ENCODE measurements at places on chromosomes 1 and 21.

DNA sequence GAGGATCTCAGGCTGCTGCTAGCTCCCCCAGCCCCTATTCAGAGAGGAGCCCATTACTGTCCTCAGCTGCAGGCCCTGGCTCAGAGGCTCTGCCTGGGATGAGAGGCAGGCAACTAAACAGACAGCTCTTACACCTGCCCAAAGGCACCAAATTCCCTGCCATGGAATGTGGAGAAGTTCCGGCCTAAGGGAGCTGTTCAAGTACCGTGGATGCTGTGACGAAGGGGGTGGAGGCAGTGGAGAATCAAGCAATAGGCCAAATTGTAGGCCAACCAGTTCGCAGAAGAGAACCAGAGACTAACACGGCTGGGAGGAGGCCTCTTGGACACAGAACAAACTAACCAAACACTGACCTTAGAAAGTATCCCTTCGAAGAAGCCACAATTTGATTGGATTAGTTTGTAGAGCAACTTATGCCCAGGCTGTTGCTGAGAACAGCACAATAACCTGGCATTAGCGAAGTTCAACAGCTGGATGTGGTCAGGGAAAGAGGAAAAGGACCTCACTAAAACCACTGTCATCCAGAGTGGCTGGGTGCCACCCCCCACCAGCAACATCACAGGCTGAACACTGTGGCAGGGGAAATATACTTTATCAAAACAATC, 3.6 kb downstream of the C1orf174 start:
- no peak for DNase-seq

DNA sequence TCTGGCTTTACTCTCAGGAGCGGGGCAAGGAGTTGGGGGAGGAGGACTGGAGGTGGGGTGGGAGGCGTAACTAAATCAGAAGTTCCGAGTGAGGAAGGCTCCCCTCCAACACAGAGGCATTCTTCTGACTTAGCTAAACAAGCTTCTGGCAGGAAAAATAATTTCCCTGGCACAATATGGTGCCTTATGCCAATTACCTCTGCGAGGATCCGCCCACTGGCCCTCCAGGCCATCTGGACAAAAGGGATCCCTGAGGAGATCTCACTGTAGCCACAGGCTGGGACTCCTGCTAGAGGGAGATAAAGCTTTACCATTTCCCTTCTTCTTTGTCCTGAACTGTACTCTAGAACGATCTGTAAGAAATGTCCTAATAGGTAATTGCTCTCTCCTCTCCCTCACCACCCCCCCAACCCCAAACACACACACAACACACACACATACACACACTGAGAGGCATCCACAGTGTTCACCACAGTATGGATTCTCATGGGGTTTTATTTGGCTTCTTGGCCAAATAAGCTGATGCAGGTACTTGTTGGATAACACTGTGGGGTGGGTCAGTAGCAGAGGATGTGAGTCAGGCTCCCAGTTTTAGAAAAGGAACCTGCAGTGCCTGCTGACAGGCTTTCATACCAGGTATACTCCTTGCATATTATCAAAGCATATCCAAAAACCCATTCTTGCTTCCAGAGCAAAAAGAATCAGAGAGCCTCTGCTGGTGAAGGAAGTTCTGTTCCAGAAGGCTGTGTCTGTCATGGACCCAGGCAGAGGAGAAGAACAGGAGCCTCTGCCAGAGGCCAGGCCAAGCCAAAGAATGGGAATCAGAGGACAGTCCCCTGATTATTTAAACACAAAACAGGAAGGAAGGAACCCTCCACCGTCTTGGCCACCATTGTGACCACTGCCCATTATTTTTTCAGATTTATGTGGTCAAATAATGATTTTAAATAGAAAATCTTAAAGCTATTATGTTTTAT, 169.1 kb downstream of the C1orf21 start:
- no peak for DNase-seq

- no peak for DNase-seq
Measured at GRCh38 chr1:5646486-5647149, 345.6 kb downstream of the NPHP4 start.

DNA sequence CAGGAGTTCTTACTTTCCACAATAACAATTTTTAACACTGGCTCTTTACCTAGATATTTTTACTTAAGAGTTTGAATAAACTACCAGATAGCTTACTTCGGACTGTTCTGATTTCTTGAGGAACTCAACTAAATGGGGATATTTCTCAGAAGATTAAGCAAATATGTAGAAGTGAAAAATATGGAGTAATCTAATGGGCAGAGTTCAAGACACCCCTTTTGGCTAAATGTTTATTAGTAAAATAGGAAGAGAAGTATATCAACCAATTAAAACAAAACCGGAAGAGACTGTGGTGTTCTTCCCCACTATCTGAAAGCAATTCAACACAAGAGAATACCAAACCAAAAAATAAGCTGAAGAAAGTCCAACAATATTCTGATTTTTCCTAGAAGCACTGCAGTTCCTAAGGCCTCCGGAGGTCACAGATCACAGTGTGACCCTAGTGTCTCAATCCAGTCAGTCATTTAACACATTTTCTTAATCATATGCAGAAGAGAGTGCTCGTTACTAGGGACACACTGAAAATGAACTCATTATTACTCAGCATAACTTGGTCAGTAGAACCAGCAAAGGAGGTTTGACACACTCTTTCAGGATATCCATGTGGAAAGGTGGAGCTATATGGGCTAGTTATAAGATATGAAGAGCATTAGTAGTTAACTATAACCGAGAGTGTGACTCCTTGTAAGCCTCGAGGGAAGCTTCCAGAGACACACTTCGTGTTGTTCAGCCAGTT, 5.2 kb downstream of the SIPA1L2 start:
- no peak for DNase-seq

GRCh38 chr1:169892176-169892926, 1.3 kb downstream of the SCYL3 start:
- no peak for DNase-seq

GRCh38 chr1:7047866-7048265, 262.6 kb downstream of the CAMTA1 start:
- no peak for DNase-seq

GRCh38 chr1:20830378-20830777, 43.3 kb upstream of the HP1BP3 start:
- DNase-seq: no peak

- no peak for DNase-seq
Measured at GRCh38 chr1:167297222-167298214, 76.8 kb downstream of the POU2F1 start.

GRCh38 chr1:54053745-54054437, 483 bp downstream of the TCEANC2 start:
- no peak for DNase-seq

- DNase-seq: no peak
Measured at GRCh38 chr1:163399976-163400601, 78.3 kb downstream of the NUF2 start.

DNA sequence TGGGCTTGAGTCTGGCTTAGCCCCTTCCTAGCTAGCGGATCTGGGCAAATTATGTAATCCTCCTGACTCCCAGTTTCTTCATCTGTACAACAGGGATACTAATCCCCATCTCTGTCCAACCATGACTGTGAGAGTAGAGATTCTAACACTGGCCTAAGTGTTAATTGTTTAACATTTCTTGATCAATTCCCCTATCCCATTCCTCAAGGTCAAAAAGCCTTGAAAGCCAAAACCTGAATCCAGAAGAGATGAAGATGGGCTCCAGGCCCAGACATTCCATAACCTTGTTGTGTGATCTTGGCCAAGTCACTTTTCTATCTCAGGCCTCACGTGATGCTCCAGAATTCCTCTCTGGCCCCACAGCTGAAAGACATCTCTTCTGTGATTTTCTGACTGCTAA, 18.8 kb upstream of the PHLDA3 start:
- DNase-seq: no peak

GRCh38 chr1:61370177-61370912, 288.0 kb downstream of the NFIA start:
- DNase-seq: no peak

- peak; percentile 65 for DNase-seq
Measured at GRCh38 chr1:152048416-152049009, 11.7 kb upstream of the S100A11 start.

DNA sequence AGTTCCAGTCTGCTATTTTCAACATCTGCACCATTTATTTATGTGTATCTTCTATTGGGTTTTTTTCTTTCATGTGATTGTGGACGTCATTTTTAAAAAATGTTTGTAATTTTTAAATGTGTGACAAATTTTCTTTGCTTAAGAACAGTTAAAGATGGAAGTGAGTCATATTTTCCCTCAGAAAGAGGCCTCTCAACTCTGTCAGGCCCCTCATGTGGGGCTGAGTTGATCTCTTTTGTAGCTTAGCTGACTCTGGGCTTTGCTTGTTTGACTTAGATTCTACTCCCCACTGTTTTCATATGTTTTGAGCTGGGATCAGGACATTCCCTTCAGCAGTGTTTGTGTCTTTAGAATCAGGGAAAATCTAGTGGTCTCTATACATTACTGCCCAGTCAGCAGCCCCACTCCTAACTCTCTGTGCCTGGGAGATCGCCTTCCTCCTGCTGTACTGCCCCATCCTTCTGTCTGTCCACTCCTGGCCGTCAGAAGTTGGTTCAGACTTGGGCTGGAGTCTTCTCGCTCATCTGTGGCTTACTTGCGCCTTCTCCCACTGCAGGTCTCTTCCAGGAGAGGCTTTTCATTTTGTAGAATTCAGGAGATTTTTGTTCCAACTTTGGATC, 137.4 kb downstream of the DYRK1A start:
- DNase-seq: peak; percentile 9

DNA sequence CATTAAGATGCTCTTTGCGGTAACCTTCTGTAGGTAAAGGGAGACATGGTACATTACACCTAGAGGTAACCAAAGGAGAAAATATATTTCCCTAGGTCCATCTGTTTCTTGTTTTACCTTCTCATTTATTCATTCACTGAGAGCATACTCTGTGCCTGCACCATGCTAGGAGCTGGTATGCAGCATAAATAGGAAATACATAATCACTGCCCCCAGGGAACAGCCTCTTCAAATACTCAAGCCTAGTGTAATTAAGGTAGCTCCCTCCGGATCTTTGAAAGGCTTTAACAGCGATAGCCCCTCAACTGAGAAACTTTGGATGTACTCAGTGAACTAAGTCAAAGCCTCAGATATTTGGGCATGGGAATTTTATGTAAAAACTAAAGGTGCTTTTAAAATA, 123.6 kb downstream of the GABPA start:
- no peak for DNase-seq

- no peak for DNase-seq
Measured at GRCh38 chr1:9389968-9390367, 97.3 kb downstream of the SPSB1 start.

DNA sequence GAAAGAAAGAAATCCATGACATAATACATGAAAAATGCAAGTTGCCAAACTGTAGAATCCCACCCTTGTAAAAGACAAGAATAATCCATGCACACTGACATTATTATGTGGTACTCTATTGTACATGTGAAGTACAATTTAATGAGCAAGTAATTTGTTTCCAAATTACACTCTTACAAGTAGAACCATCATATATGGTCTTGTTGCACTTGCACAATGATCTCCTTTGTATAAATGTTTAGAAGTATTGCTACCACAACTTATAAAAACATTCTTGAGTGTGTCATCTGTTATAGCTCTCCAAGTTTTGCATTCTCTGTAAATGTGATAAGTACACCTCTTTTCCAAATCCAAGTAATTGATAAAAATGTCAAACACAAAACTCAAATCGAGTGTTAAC, 29.1 kb upstream of the ZNF281 start:
- DNase-seq: no peak

DNA sequence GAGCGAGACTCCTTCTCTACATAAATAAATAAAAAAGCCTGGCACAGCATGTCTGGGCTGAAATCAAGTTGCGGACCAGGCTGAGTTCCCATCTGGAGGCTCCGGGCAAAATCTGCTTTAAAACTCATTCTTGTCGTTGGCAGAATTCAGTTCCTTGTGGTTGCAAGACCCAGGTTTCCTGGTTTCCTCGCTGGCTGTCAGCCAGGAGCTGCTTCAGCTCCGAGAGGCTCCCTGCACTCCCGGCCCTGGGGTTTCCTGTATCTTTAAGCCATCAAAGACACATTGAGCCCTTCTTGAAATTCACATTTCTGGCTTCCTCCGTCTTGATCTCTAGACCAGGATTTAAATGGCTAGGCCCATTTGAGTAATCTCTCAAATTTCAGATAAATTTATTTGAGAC, 20.6 kb upstream of the SCCPDH start:
- DNase-seq: no peak

DNA sequence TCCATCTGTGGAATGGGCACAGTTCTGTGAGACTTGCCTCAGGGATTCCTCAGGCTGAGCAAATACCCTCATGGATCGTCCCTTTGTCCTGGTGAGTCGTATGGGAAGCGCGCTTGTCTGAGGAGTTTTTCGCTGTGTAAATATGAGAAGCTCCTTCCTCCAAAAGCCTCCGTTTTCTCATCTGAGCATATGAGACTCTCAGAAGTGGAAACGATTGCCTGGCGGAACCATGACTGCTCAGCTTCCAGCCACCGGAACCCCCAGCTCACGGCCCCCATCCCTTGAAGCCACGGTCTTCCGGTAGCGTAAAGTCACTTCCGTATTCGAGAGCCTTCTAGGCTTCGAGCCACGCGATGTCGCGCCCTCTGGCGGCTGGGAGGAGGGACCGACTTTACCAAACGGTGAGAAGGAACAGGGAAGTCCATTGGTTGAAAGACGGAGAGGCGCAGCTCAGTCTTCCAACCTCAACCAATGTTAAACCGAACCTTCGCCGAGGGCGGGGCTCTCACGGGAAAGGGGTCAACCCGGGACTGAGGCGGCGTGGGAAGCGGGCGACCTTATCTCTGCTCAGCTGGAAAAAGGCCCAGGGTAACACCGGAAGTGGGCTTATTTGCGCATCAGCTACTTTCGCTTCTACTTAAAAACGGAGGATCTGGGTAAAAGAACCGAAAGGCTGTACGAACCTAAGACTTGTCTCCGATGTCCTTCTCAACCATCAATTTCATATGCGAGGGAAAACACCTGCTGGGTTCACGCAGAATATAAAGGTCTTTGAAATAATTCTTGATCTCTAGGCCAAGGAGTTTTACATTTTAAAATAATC, 46.3 kb downstream of the AZIN2 start:
- DNase-seq: peak; percentile 99

- DNase-seq: no peak
Measured at GRCh38 chr21:33836408-33836807, 79.2 kb downstream of the ATP5PO start.

GRCh38 chr21:45817345-45817744, 164.2 kb upstream of the COL6A1 start:
- no peak for DNase-seq

GRCh38 chr1:65387821-65388220, 32.6 kb upstream of the LEPR start:
- no peak for DNase-seq

DNA sequence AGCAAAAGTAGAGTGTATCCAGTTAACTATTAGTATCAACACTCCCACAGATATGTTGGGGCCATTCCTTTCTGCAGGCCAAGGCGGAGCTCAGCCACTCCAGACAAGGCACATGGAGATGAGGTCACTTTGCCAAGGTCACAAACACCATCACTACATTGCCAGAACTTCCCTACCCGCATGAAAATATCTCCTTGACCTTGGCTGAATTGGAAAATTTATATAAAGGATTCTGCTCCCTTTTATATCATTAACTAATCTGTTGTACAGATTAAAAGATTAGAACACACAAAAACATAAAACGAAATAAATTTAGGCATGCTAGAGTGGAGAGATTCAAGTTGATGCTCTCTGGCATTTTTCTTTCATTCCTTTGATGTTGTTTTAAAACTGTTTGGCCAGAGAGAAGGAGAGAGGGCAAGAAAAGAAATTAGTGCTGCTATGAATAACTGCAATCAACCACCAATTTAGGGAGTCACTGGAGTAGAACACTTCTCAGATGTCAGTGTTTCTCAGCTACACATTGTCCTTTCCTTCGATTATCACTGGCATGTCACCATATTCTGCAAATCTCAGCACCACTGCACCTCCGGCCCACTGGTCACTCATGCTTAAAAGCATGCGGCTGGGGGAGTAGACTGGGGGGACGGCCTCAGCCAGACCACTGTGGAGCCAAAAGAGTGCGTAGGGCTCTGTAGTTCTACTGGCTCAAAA, 78.7 kb upstream of the ATP1B1 start:
- DNase-seq: no peak
